ENCODE measurements at places on chromosomes 16 and 17.

- no peak for DNase-seq
Observed at GRCh38 chr16:81321039-81321438, 6.3 kb downstream of the GAN start.

DNA sequence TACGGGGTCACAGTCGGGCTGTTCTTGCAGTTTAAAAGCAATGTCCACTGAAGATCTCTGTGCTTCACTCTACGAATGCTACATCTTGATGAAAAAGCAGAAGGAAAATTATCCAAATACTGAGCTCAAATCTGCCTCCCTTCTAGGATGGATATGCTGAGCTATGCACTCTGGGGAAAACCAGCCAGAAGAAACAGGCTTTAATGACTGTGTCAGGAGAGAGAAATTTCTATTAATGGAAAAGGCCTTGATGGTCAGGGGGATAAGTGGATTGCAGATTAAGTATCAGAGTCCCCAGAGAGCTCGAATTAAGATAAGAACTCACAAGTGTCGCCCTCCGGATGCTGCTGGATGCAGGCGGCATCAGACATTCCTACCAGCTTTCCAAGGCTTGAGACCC is 39.6 kb upstream of the RCVRN start:
- DNase-seq, result no peak

DNA sequence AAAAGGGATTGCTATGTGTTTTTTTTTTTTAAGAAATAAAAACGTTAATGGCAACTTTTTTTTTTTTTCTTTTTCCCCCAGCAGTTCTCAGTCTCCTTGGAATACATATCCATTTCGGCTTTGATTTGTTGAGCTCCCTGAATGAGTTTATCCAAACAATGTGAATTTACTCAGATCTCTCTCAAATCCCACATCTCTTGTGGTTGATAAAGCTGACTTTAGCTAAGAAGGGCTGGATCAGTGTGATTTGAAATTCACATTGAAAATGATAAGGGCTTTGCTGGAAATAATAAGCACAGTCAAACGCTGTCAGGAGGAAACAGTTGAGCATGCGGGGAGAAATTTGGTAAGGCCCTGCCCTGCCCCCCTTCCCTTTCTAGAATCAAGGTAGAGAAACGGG is 74.1 kb upstream of the IRX3 start:
- DNase-seq, result no peak

- DNase-seq, result no peak
Observed at GRCh38 chr16:86712158-86713009, 134.0 kb downstream of the FOXL1 start.

DNA sequence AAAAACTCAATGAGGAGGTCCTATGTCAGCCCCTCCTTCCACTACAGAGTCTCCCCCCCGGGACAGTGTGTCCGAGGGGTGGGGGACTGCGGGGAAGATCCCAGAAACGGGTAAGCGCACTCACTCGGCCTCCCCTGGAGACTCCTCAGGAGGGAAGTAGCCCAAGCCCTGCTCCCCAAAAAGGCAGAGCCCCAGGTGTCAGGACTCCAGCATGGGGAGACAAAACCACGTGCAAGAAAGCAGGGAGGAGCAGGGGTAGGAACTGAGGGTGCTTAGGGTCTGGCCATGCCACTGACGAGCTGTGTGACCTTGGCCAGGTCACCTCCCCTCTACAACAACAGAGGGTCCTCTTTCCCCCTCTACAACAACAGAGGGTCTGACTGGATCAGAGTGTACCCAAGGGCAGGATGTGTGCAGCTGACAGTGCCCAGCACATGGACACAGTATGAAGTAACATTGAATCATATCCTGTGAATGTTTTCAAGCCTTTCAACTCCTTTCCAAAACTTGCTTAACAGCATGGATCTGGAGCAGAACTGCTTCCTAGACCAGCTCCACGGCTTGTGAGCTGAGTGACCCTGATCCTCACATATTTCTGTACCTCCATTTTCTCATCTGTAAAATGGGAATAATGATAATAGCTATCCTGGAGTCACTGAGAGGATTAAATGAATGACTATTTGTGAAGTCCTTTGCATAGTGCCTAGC is 2.1 kb upstream of the NAGS start:
- DNase-seq, result no peak

DNA sequence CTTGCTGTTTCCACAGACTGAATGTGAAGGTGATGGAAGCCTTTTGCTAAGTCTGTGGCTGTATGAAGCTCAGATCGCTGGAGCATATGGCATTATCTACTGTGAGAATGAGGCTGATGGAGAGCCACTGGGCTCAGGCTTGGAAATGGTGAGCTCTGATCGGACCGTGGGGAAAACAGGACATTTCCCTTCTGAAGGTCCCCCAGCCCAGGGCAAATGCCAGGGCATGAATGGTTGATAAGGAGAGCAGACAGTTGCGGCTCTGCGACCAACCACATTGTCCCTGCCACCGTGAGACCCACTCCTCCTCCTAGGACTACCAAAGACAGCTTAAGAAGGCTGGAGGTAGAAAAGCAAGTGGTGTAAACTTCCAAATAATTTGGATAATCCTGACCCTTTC is 4.7 kb upstream of the CUEDC1 start:
- no peak for DNase-seq

GRCh38 chr16:58478427-58478826 is 21.5 kb upstream of the NDRG4 start:
- no peak for DNase-seq

- DNase-seq, result no peak
Observed at GRCh38 chr17:45662432-45662831, 121.7 kb upstream of the CRHR1 start.

DNA sequence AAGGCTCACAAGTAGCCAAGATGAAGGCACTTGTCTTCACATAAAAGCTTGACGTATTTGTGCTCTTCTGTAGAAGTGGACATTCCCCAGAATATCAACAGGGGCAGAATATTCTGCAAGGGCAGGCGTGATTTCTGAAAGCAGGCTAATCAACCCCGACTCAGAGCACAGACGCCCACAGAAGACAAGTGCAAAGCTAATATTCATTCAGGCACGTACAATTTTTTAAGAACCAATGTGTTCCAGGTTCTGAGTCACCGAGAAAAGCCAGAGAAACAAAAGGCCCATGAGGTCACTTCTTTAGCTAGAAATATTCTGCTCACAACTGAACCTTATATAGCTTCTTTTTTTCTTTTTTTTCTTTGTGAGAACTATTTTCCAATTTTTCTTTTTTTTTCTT is 121.6 kb downstream of the DNAH9 start:
- no peak for DNase-seq

GRCh38 chr16:69064124-69064763 is 41.2 kb upstream of the HAS3 start:
- DNase-seq, result no peak

DNA sequence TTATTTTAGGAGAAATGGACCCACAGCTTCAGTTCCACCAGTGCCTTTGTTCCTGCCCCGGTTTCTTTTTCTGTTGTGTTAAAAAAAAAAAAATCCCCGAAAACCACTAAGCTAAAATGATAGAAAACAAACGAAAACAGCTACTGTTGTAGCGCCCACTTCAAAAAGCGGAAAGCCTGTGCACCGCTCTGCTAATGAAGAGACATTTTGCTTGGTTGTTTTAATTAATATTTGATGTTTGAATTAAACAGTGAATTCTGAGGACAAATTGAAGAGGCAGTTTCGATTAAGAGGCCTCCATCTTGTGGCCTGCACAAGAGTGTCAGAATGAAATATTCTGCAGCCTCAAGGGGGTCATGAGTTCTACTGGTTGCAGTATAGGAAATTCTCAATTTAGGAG is 186.7 kb downstream of the RPTOR start:
- no peak for DNase-seq

DNA sequence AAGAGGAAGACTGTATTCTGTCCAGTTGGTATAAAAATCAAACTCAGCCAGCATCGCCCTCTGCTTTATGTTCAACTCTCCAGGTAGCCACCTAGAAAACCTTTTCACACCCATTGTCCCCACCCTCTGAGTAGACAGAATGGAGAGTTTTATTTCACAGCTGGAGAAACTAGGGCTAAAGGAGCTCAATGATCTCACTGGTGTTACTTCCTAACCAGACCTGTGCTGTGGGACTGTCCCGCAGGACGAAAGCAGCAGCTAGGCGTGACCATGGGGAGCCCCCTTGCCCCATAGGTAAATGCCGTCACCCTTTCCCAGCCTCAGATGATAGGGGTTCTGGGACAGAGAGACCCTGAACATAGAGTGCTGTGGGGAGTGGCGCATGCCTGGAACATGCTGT is 67.7 kb downstream of the CYLD start:
- no peak for DNase-seq

DNA sequence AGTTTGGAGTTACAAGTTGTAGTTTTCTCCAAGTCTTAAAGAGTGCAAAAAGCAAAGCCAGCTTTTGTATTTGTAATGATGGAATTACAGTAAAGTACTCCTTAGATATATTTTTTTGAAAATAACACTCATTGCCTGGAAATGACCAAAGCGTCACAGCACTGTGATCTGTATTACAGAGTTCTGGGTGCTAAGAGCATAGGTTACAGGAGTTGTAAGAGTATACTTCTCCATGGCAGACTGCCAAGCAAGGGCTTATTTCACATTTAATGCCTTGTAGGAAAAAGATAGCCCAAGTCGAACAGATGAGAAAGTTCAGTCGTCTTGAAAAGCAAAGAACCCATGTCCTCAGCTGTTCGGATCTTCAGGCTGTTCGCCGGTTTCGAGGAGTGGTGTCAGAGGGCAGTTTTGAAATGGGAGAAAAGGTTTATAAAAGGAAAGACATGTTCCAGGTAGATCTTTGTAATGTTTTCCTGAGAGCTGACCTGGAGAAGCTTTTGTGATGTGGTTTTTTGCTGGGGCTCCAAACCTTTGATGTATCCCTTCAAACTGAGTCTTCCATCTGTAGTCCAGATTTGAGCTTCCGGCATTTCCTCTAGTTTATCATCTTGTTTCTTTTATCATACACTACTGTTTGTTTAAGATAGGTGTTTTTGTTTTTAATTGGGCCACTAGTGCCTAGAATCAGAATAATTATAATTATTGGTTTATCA is 41.3 kb downstream of the ERCC4 start:
- DNase-seq, result no peak

- no peak for DNase-seq
Observed at GRCh38 chr17:55793272-55793671, 42.4 kb downstream of the PCTP start.

GRCh38 chr16:66741169-66741900 is 10.1 kb downstream of the DYNC1LI2 start:
- DNase-seq, result no peak

- DNase-seq, result peak; percentile 47
Observed at GRCh38 chr16:72832621-72833248, 215.2 kb downstream of the ZFHX3 start.

- DNase-seq, result no peak
Observed at GRCh38 chr16:11274964-11275363, 1.3 kb downstream of the PRM2 start.

DNA sequence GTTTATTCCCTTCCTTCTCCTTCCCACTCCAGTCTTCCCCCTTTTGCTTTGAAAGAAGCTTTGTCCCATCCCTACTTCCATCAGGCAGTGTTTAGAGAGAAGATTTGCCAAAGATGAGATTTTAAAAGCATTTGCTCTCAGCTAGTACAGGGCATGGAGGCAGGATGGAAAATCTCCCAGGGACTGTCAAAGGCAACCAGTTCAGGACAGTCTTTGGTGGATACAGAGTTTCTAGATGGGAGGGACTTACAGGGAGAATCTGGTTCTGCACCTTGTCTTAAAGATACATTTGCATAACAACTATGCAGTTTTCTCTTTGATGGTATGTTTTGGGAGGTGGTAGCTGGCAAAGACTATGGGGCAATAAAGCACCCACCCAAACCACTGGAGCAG is 26.2 kb downstream of the CHD9 start:
- DNase-seq, result no peak

- no peak for DNase-seq
Observed at GRCh38 chr17:5555254-5555653, 29.1 kb downstream of the NLRP1 start.

DNA sequence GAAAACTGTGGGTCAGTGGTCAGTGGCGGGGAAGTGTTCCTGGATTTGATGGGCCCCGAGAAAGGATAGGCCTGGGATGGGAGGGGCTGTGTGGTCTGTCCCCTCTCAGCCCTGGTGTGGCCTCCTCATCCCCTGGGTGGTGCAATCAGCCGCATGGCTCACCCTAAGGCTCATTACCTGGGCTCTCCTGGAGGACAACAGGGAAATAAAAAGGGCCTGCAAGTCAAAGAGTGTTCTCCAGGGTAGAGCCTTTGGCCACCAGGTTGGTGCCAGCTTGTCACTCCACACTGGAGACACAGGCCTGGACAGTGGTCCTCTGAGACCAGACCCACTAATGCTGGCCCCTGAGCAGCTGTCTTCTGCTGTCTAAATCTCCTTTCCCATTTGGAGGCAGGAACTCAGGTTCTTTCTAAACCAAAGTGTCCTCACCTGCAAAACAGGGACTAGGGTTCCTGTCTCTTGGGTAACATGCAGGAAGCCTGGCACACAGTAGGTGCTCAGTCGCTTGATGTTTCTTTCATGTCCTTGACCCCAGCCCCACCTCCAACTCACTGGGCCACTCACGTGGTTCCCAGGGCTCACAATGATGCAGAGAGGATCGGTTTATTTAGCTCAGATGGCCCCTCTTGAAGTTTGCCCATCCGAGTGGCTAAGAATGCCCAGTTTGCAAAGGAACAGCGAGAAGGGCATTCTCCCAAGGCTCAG is 2.4 kb downstream of the NDRG4 start:
- DNase-seq, result no peak

- DNase-seq, result no peak
Observed at GRCh38 chr17:39187152-39187830, 10.2 kb downstream of the CACNB1 start.

DNA sequence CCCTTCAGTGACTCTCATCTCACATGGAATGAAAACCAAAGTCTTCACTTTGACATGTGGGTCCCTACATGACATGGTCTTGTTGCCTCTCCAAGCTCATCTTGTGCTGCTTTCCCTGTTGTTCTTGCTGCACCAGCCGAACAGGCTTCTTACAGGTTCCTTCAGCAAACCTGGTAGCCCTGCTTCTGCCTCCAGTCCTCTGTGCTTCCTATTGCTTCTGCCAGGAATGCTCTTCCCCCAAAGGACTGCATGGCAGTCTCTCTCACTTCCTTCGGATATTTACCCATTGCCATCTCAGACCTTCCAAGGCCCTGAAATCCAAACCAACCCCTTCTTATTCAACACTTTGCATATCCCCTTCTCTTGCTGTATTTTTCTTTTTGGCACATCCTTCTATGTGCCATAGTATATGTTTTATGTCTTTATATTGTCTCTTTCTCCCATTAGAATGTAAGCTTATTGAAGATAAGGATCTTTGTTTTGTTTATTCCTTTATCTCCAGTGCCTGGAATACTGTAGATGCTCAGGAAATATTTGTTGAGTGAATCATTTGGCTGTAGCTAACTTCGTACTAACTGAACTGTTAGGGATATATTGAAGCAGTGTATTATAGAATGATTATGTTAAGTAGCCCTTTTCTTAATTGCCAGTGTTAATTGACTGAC is 57.9 kb upstream of the SLC12A3 start:
- no peak for DNase-seq

All from NCI-H187 (cell line).